HCT116 (cell line): ENCODE measurements at places on chromosomes 1 and 21.

DNA sequence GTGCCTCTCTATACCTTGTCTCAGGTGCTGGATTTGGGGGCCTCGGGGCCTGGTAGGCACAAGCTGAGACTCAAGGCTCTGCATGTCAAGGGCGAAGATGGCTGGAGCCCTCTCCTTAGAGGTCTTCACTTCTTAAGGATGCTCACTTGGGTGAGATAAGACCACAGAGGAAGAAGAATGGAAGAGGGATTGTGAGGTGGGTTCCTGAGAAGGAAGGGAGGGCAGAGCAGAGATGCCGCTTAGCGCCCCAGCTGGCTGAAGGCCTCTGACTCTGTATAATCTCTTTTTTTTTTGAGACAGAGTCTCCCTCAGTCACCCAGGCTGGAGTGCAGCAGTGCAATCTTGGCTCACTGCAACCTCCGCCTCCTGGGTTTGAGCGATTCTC is 32.2 kb downstream of the SOX13 start:
- DNase-seq, result no peak

DNA sequence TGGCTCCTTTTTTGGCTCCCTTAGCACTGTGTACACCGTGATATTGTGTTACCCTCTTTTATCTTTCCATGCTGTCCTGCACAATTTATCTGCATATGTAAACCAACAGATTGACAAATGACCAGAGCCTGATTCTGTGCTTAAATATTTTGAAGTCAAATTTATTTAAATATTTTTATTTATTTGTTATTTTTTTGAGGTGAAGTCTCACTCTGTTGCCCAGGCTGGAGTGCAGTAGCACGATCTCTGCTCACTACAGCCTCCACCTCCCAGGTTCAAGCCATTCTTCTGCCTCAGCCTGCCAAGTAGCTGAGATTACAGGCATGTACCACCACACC is 12.8 kb downstream of the PMF1 start:
- no peak for DNase-seq

- DNase-seq, result no peak
Observed at GRCh38 chr1:111604931-111605330, 14.7 kb upstream of the RAP1A start.

DNA sequence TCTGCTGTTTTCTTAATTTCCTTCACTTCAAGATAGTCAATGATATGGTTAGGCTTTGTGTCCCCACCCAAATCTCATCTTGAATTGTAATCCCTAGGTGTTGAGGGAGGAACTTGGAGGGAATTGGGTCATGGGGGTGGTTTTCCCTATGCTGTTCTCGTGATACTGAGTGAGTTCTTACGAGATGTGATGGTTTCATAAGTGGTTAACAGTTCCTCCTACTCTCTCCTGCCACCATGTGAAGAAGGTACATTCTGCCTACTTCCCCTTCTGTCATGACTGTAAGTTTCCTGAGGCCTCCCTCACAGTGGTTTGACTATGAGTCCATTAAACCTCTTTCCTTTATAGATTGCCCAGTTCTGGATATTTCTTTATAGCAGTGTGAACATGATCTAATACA is 74.0 kb upstream of the SAMSN1 start:
- DNase-seq, result no peak

- no peak for DNase-seq
Observed at GRCh38 chr21:39972471-39972870, 105.2 kb downstream of the PCP4 start.

DNA sequence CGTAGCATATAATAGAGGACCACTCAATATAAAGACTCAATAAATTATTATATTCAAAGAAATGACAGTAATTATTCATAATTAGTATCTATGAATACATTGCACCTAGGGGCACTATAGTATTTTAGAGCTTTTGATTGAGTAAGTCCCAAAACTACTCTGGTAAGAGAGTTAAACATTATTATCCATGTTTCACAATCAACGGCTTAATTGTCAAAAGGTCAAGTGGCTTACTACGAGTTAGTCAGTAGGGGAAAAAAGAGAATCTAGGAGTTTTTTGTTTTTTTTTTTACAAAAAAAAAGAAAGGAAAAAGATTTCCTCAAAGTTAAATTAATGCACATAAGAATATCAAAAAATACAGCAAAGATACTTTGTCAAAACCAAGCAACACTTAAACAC is 20.4 kb upstream of the LAMC1 start:
- no peak for DNase-seq

DNA sequence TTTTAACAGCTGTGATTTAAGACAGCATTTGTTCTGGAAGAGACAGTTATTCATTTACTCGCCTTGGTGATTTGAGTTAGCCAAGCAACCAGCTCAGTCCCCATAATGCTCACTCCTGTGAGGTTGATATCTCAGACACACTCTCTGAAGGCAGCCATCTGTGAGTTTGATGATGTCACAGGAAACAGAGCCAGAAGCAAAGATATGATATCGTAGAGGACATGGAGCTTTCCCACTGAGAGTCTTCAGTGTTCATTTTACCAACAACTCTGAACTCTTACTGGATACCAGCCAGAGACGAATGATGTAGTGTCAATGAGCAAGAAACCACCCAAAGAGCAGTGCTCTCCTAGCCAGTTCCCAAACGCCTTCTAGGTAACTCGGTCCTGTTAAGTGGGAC is 219.4 kb downstream of the SLC35F3 start:
- DNase-seq, result no peak
